ENCODE measurements at places on chromosomes 3 and 15. TPM values are rescaled to one million over a fixed set of nuclear protein-coding genes. Genes with fewer than 3 reads are reported as not detected.
A peak's percentile ranks its signal among the peaks of the same experiment; 100 is the strongest.

The GASK1A gene
- 5.9 TPM for total RNA-seq

The HTR3E gene
- not detected for total RNA-seq

The GPR27 gene
- total RNA-seq: 2.6 TPM

The RETNLB gene
- total RNA-seq: not detected

The CPLX3 gene
- not detected for total RNA-seq

The TRH gene
- total RNA-seq: not detected

The HCLS1 gene
- 93.6 TPM for total RNA-seq

The GABRR3 gene
- total RNA-seq: not detected

- no peaks in the 10 kb centered on the region for H3K36me3 ChIP-seq
- H3K27me3 ChIP-seq: no peaks in the 10 kb centered on the region
- H3K27ac ChIP-seq: no peak overlapping the region
- no peak overlapping the region for H3K4me3 ChIP-seq
- H3K4me1 ChIP-seq: no peaks in the 10 kb centered on the region
Observed at GRCh38 chr3:191523148-191523547, 62.2 kb downstream of the PYDC2 start.

- H3K27me3 ChIP-seq: no peaks in the 10 kb centered on the region
- H3K4me1 ChIP-seq: no peaks in the 10 kb centered on the region
- no peak overlapping the region for H3K4me3 ChIP-seq
- H3K36me3 ChIP-seq: no peaks in the 10 kb centered on the region
- no peak for DNase-seq
Observed at GRCh38 chr3:66338927-66339326, 118.1 kb downstream of the SLC25A26 start.

GRCh38 chr3:64488939-64489338, 198.9 kb downstream of the ADAMTS9 start:
- no peaks in the 10 kb centered on the region for H3K27me3 ChIP-seq
- H3K27ac ChIP-seq: no peak overlapping the region
- peaks cover 4% of the 10 kb centered on the region for H3K4me1 ChIP-seq
- DNase-seq: no peak

- peaks cover 9% of the 10 kb centered on the region for H3K27me3 ChIP-seq
- no peaks in the 10 kb centered on the region for H3K36me3 ChIP-seq
- no peak overlapping the region for H3K4me3 ChIP-seq
Observed at GRCh38 chr15:20353966-20354883, 187.4 kb downstream of the GOLGA6L6 start.

DNA sequence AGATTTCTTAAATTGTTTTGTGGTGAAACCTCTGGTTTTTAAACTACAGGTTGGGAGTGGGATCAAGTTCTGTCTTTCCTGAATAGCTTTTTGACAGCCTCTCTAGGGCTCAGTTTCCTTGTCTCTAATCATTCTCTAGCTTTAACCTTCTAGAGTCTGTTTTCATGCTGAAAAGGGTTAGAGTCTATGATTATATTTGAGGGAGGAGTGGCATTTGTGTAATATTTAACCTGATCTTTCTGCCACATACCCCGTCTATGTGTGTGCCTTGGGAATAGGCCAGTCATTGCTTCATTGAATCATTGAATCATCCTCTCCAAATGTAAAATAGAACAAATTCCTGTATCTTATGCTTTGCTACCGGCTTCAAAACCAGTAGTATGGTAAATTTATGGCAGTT, 204.9 kb downstream of the KLHL25 start:
- H3K27ac ChIP-seq: peak overlapping the region; percentile 75
- DNase-seq: no peak
- no peak overlapping the region for H3K4me3 ChIP-seq
- no peaks in the 10 kb centered on the region for H3K27me3 ChIP-seq

- H3K27ac ChIP-seq: no peak overlapping the region
- no peaks in the 10 kb centered on the region for H3K36me3 ChIP-seq
- DNase-seq: no peak
- H3K4me3 ChIP-seq: no peak overlapping the region
- H3K27me3 ChIP-seq: no peaks in the 10 kb centered on the region
Observed at GRCh38 chr3:195005251-195005620, 265.7 kb downstream of the XXYLT1 start.

DNA sequence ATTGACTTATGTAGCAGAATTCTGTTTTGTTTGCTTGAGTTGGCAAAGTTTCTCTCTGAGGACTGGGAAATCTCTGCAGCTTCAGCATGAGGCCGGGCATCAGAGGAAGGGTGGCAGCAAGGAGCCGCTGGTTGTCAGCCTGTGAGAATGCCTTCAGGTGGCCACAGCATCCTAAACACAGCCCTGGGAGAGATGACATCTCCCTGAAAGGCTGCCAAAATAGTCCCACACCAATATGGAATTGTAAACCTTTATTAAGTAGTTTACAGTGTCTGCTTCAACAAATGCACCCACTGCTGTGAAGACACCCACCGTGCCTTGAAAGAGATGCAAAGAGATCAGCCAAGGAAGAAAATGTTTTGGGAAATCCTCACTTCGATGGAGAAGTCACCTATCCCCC, 609.7 kb upstream of the ARRDC4 start:
- no peak for DNase-seq
- no peak overlapping the region for H3K4me3 ChIP-seq
- no peaks in the 10 kb centered on the region for H3K4me1 ChIP-seq
- H3K27me3 ChIP-seq: no peaks in the 10 kb centered on the region
- H3K27ac ChIP-seq: no peak overlapping the region

DNA sequence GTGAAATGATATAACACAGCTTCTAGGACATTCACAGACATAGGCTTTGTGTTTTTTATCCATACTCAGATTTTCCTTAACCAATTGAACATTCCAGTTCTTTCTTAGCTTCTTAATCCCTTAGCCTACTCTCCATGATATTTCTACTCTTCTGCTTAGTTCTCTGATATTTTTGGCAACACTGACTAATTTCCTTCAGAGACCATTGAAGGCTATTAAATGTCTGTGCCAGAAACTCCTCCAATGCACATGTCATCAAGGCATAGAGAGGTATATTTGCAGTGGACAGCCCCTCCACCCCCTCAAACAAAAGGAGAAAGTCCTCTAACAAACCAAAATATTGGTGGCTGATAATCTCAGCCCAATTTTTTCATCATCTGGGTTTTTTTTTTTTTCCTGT, 105.9 kb upstream of the TSC22D2 start:
- no peaks in the 10 kb centered on the region for H3K36me3 ChIP-seq
- H3K27ac ChIP-seq: no peak overlapping the region
- H3K4me1 ChIP-seq: no peaks in the 10 kb centered on the region
- no peak overlapping the region for H3K4me3 ChIP-seq
- no peak for DNase-seq

GRCh38 chr3:179768080-179768479, 115.2 kb downstream of the USP13 start:
- no peak overlapping the region for H3K27ac ChIP-seq
- no peak overlapping the region for H3K4me3 ChIP-seq
- H3K36me3 ChIP-seq: peaks cover 46% of the 10 kb centered on the region
- H3K27me3 ChIP-seq: no peaks in the 10 kb centered on the region
- no peak for DNase-seq
- H3K4me1 ChIP-seq: no peaks in the 10 kb centered on the region

DNA sequence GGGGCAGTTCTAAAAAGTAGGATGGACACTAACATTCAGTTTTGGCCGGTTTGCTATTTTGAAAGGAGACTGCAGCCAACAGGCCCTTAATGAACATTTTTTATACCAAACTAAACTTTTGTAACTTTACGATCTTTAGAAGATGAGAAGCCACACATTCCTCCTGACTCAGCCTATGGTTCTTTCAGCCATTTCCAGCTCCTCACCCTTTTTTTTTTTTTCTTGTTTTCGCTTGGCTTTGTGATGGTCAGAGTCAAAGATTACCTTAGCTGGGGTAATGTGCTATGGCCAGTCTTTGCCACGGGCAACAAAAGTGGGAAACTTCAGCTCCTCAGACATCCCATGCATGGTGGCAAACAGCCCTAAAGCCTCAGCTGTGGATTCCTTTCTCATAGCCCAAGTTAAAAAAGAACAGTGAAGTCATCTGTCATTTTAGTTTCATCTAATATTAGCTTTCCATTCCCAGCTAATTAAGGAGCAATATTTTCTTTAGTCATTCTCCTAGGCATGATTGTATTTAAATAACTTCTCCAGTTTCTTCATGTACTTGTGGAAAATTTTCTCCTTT, 368.7 kb downstream of the MFSD1 start:
- H3K4me3 ChIP-seq: no peak overlapping the region
- no peaks in the 10 kb centered on the region for H3K27me3 ChIP-seq
- H3K4me1 ChIP-seq: no peaks in the 10 kb centered on the region
- H3K36me3 ChIP-seq: no peaks in the 10 kb centered on the region
- H3K27ac ChIP-seq: no peak overlapping the region

DNA sequence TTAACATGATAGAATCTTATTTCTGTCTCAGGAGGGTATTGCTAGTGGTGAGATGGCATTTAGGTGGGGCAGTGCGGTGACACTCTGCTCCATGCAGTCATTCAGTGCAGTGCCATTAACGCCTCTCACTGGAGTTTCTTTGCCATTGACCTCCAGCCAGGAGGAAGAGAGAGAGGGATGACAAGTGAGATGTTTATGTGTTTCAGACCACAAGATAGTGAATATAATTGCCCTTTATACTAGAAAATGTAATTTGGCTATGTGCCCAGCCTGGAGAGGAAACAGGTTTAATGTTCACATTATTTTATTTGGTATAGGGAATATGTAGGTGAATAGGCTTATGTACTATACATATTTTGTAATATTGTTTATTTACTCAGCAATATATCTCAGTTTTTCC, 84.5 kb downstream of the ZIC1 start:
- no peak overlapping the region for H3K4me3 ChIP-seq
- H3K27ac ChIP-seq: no peak overlapping the region
- H3K27me3 ChIP-seq: no peaks in the 10 kb centered on the region
- DNase-seq: no peak
- no peaks in the 10 kb centered on the region for H3K36me3 ChIP-seq

DNA sequence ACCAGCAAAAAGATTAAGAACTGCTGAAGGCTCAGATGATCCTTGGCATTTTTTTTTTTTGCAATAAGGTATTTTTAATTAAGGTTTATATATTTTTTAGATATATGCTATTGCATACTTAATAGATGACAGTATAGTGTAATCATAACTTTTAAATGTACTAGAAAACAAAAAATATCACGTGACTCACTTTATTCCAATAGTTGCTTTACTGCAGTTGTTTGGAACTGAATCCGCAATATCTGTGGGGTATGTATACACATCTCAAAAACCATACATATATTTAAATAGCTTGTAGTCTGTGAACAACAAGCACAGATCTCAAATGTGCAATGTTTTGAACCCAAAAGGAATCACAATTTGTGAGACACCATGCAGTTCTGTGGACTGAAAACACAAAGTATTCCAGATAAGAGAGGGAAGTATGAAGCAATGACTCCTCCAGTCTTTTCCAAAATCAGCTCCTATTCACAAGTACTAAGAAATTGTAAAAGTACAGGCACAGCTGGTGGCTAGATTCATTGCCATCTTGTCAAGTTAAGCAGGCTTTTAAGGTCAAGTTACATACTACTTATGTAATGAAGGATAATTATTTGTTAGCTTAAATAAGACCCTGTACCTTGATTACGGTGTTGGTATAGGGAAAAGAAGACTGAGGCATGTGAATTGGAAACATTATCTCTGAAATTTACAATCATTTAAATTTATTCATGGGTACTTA, 331.1 kb downstream of the TBC1D5 start:
- no peaks in the 10 kb centered on the region for H3K27me3 ChIP-seq
- H3K4me3 ChIP-seq: no peak overlapping the region
- H3K27ac ChIP-seq: no peak overlapping the region
- H3K36me3 ChIP-seq: no peaks in the 10 kb centered on the region
- H3K4me1 ChIP-seq: no peaks in the 10 kb centered on the region
- DNase-seq: no peak

DNA sequence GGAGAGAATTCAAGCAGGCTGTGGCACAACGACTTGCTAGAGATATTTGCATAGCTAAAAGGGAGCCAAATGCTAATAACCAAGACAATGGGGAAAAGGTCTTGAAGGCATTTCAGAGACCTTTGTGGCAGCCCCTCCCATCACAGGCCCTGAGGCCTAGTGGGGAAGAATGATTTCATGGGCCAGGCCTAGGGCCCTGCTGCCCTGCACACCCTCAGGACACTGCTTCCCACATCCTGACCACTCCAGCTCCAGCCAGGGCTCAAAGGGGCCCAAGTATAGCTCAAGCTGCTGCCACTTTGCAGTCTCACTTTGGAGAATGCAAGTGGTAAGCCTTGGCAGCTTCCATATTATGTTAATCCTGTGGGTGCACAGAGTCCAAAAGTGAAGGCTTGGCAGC, 21.5 kb upstream of the PTPN23 start:
- peaks cover 5% of the 10 kb centered on the region for H3K4me1 ChIP-seq
- H3K27me3 ChIP-seq: no peaks in the 10 kb centered on the region
- H3K4me3 ChIP-seq: no peak overlapping the region
- no peak for DNase-seq

DNA sequence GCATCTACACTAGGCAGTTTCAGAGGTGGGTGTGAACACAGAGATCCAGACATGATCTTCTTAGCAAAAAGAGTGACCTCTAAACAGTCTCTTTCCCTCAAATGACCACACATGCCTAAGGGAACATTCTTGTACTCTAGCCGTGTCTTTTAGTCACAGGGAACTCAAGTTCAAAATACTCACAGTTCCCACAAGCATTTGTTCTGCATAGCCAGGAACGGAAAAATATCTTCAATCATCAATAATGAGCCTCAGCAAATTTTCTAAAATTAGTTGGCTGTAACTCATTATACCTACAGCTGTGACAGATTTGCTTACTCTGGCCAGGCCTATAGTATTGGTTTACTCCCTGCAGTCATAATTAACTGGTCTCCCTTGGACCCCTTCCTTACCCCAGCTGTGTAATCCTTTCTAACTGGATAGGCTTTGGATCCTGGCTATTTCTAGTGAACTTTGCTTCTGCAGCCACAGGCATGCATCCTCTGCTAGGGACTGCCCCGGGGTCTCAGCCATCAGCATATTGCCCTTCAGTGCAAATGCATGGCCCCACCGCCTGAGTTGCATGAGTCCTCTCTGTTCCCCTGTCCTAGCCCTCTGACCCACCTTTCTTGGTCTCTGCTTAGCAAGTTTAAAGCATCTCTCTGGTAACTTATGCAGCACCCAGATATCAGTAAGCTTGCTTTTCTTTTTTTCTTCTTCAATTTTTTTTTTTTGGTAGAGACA, 56.0 kb upstream of the HACD2 start:
- H3K36me3 ChIP-seq: peaks cover 63% of the 10 kb centered on the region
- no peak for DNase-seq
- H3K4me1 ChIP-seq: no peaks in the 10 kb centered on the region
- H3K27ac ChIP-seq: no peak overlapping the region

GRCh38 chr3:38165722-38166387, 518 bp downstream of the OXSR1 start:
- peak overlapping the region; percentile 80 for H3K4me3 ChIP-seq
- DNase-seq: peak; percentile 81
- no peaks in the 10 kb centered on the region for H3K27me3 ChIP-seq
- H3K36me3 ChIP-seq: no peaks in the 10 kb centered on the region

DNA sequence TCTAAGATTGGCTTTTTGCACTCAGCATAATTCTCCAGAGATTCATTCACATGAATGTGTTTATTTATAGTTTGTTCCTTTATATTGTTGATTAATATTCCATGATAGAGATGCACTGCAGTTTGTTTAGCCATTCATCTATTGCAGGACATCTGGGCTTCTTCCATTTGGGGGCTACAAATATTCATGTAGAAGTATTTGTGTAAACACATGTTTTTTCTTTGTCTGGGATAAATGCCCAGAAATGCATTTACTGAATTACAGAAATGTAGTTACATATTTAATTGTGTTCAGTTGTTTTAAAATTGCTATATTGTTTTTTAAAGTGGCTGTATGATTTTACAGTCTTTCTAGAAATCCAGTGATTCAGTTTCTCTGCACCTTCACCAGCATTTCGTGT, 635.0 kb downstream of the ZIC1 start:
- H3K4me1 ChIP-seq: no peaks in the 10 kb centered on the region
- no peak overlapping the region for H3K27ac ChIP-seq
- DNase-seq: no peak
- H3K27me3 ChIP-seq: no peaks in the 10 kb centered on the region
- H3K4me3 ChIP-seq: no peak overlapping the region

All from lower lobe of right lung (tissue), 2 donors.